SJCRH30 (cell line): ENCODE measurements at places on chromosomes 11 and 22.

DNA sequence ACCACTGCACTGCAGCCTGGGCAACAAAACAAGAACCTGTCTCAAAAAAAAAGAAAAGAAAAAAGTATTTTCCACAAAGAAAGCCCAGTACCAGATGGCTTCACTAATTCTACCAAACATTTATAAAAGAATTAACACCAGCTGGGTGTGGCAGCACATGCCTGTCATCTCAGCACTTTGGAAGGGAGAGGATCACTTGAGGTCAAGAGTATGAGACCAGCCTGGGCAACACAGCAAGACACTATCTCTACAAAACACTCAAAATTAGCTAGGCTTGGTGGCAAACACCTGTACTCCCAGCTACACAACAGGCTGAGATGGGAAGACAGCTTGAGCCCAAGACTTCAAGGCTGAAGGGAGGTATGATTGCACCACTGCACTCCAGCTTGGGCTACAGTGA is 20.1 kb downstream of the RSF1 start:
- DNase-seq, result no peak

- no peak for DNase-seq
Observed at GRCh38 chr11:64542172-64543125, 48.6 kb upstream of the SLC22A12 start.

- DNase-seq, result no peak
Observed at GRCh38 chr11:74332291-74332690, 20.9 kb upstream of the P4HA3 start.

GRCh38 chr11:9015677-9016076 is 11.9 kb upstream of the NRIP3 start:
- DNase-seq, result peak; percentile 89

DNA sequence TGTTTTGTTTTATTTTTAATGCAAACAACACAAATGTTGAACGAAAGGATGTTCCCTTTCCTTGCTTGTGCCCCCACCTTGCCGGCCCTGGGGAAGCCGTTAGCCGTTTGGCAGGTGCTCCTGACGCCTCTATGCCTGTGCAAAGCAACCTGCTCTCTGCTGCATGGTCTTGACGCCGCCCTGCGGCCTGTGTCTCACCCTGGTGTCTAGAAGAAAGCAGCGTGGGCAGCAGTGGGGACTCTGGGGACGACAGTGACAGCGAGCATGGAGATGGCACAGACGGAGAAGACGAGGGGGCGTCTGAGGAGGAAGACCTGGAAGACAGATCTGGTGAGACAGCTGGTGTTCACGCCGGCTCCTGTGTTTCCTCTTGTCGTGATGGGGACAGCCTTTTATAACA is 5.5 kb downstream of the PHRF1 start:
- DNase-seq, result no peak

DNA sequence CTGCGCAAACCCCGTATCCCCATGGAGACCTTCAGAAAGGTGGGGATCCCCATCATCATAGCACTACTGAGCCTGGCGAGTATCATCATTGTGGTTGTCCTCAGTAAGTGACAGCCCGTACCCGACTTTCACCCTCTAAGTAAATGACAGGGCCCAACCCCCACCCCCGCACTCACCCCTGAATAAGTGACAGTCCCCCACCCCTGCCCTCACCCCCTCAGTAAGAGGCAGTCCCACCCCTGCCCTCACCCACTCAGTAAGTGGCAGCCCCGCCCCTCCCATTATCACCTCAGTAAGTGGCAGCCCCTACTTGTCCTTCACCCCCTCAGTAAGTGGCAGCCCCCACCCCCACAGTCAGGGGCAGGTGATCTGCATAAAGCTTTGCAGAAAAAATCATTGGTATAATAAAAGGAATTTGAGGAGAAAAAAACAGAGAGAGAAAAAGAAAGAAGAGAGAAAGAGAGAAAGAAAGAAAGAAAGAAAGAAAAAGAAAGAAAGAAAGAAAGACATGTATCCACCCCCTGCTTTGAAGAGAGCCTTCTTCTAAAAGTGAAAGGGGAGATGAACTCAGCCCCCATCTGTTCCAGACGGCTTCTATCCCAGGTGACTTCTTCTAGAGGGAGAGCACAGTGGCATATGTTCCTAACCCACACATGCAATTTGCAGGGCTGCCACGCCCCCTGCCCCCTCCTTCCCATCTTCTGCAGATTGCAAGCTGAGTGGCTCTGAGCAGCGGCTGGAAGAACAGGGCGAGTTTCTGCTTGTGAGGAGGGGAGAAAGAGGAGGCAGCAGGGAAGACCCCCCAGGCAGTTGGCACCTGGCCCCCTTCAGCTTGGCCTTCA is 12.5 kb upstream of the SMIM35 start:
- no peak for DNase-seq
